ENCODE measurements at places on chromosomes 5 and 9.

GRCh38 chr5:39395521-39395920 lies 29.3 kb downstream of the DAB2 start:
- H3K4me3 ChIP-seq: no peak overlapping the region
- no peak for DNase-seq
- H3K36me3 ChIP-seq: no peaks in the 10 kb centered on the region
- no peak overlapping the region for H3K27ac ChIP-seq
- no peaks in the 10 kb centered on the region for H3K27me3 ChIP-seq

DNA sequence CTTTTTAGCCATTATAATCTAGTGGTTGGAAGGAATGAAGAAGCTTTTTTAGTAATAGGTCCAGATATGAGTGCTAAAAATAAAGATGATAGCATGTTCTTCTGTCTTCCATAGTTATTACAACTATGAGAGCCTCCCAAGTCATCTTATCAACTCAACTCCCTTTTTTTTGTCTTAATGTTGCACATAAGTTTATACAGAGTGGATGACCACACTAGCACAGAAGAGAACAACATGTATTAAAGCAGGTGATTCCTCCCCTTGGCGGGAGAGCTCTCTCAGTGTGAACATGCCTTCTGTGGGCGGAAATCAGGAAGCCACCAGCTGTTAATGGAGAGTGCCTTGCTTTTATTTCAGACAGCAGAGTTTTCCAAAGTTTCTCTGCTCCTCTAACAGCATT lies 40.1 kb upstream of the STX17 start:
- H3K27me3 ChIP-seq: no peaks in the 10 kb centered on the region
- peaks cover 13% of the 10 kb centered on the region for H3K4me1 ChIP-seq
- H3K36me3 ChIP-seq: peaks cover 3% of the 10 kb centered on the region
- no peak overlapping the region for H3K4me3 ChIP-seq
- no peak for DNase-seq

DNA sequence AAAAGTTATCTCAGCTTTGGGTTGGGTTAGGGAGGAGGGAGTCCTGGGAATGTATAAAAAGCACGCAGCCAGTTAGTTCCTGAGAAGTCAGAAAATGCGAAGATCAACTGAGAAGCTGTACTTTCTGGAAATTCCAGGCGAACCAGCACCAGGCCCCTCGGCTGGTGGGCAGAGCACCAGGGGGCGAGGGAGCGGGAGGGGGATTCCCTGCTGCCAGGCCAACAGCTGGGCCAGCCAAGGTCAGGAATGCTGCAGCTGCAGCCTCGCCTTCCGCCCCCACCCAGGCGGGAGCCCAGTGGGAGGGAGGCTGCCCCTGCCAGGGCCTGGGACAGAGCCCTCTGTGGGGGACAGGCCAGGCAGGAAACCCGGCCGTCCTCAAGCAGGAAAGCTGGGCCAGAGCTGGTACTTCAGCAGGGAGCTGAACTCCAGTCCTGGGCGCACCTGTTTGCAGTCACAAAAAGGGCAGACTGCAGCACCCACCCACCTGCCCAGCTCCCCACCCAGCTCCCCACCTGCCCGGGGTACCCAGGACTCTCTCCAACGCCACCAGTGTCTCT lies 35.5 kb downstream of the VAV2 start:
- H3K27ac ChIP-seq: no peak overlapping the region
- H3K4me3 ChIP-seq: peak overlapping the region; percentile 22
- peaks cover 9% of the 10 kb centered on the region for H3K4me1 ChIP-seq
- no peaks in the 10 kb centered on the region for H3K36me3 ChIP-seq

- H3K27me3 ChIP-seq: peaks cover 9% of the 10 kb centered on the region
- H3K27ac ChIP-seq: no peak overlapping the region
- H3K4me1 ChIP-seq: no peaks in the 10 kb centered on the region
- H3K4me3 ChIP-seq: no peak overlapping the region
- no peaks in the 10 kb centered on the region for H3K36me3 ChIP-seq
These were observed 265.7 kb downstream of the GOLPH3 start for GRCh38 chr5:31908396-31908795.

DNA sequence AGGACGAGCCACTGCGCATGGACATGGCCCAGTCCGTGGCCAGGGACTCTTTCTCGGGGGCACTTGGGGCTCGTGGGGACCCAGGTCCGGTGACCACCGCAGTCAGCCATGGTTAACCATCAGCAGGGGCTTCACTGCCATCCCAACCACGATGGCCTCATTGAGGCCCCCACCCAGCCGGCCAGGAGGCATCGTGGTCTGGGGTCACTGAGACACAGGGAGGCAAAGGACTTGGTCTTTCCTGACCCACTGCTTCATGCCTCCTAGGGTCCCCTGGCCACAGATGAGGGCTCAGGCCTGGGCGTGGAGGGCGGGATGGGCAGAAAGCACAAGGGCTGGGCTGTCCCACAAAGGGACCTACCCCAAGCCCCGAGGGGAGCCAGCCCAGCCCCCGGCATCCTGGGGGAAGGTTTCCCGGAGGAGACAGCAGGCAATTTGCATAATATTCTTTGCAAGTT lies 6.6 kb downstream of the NACC2 start:
- DNase-seq: no peak
- peaks cover 7% of the 10 kb centered on the region for H3K36me3 ChIP-seq
- no peaks in the 10 kb centered on the region for H3K27me3 ChIP-seq
- H3K4me3 ChIP-seq: no peak overlapping the region
- no peak overlapping the region for H3K27ac ChIP-seq

DNA sequence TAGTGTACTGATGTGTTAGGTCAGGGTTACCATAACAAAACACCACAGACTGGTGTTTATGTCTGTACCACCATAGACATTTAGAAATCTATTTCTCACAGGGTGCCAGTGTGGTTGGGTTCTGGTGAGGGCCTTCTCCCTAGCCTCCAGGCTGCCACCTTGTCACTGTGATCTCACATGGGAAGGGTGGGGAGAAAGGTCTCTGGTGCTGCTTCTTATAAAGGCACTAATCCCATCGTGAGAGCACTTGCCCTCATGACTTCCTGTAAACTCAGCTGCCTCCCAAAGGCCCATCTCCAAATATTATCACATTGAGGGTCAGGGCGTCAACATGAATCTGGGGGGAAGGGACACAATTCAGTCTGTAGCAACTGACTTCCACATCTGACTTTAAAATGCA lies 49.8 kb downstream of the PIK3R1 start:
- peak overlapping the region; percentile 21 for H3K4me3 ChIP-seq
- no peak for DNase-seq
- peaks cover 48% of the 10 kb centered on the region for H3K4me1 ChIP-seq
- peak overlapping the region; percentile 30 for H3K27ac ChIP-seq
- no peaks in the 10 kb centered on the region for H3K27me3 ChIP-seq
- peaks cover 16% of the 10 kb centered on the region for H3K36me3 ChIP-seq

- DNase-seq: no peak
- no peak overlapping the region for H3K4me3 ChIP-seq
- H3K36me3 ChIP-seq: peaks cover 11% of the 10 kb centered on the region
These were observed 247.4 kb downstream of the NR3C1 start for GRCh38 chr5:143156086-143156485.

DNA sequence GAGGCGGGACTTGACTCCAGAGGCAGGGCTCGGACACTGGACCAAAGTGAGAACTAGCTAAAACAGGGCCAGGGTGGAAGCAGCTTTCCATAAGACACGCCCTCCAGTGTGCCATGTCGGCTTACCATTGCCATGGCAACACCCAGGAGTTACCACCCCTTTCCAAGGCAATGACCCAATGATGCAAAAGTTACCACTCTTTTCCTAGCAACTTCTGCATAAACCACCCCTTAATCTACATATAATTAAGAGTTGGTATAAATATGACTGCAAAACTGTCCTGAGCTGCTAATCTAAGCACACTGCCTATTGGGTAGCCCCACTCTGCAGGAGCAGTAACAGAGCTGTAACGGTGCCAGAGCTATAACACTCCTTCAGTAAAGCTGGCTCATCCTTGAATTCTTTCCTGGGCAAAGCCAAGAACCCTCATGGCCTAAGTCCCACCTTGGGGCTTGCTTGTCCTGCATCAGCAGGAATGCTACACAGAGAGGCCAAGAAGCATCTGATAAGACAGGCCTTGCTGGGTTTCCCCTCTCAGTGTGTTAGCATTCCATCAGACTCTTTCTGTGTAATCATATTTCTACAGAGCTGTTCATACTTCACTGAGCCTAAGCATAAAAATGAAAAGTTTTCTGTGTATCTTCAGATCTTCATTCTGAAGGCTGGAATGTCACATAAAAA lies 262.7 kb upstream of the KLF9 start:
- H3K36me3 ChIP-seq: peaks cover 3% of the 10 kb centered on the region
- DNase-seq: no peak
- H3K27me3 ChIP-seq: peaks cover 10% of the 10 kb centered on the region
- no peaks in the 10 kb centered on the region for H3K4me1 ChIP-seq
- H3K27ac ChIP-seq: no peak overlapping the region

- H3K36me3 ChIP-seq: peaks cover 6% of the 10 kb centered on the region
- no peak for DNase-seq
- H3K4me1 ChIP-seq: no peaks in the 10 kb centered on the region
- no peak overlapping the region for H3K27ac ChIP-seq
- no peak overlapping the region for H3K4me3 ChIP-seq
These were observed 94.4 kb upstream of the BASP1 start for GRCh38 chr5:17123010-17123409.

GRCh38 chr9:134365791-134366222 lies 39.6 kb downstream of the RXRA start:
- no peaks in the 10 kb centered on the region for H3K27me3 ChIP-seq
- H3K27ac ChIP-seq: no peak overlapping the region
- peaks cover 5% of the 10 kb centered on the region for H3K36me3 ChIP-seq

All from effector memory CD8-positive, alpha-beta T cell (primary cell).